ENCODE measurements at places on chromosomes 1 and 21. TPM values are rescaled to one million over a fixed set of nuclear protein-coding genes. Genes with fewer than 3 reads are reported as not detected.

Gene ZNF436
- 11.8 TPM for total RNA-seq

GRCh38 chr1:217527151-217527550, 103.7 kb downstream of the GPATCH2 start:
- H3K27me3 ChIP-seq = no peaks in the 10 kb centered on the region
- no peaks in the 10 kb centered on the region for H3K36me3 ChIP-seq
- H3K4me1 ChIP-seq = peaks cover 26% of the 10 kb centered on the region
- DNase-seq = no peak
- H3K4me3 ChIP-seq = no peak overlapping the region

Gene FAM163A
- total RNA-seq = 0.16 TPM

Gene DTL
- 0.30 TPM for total RNA-seq

DNA sequence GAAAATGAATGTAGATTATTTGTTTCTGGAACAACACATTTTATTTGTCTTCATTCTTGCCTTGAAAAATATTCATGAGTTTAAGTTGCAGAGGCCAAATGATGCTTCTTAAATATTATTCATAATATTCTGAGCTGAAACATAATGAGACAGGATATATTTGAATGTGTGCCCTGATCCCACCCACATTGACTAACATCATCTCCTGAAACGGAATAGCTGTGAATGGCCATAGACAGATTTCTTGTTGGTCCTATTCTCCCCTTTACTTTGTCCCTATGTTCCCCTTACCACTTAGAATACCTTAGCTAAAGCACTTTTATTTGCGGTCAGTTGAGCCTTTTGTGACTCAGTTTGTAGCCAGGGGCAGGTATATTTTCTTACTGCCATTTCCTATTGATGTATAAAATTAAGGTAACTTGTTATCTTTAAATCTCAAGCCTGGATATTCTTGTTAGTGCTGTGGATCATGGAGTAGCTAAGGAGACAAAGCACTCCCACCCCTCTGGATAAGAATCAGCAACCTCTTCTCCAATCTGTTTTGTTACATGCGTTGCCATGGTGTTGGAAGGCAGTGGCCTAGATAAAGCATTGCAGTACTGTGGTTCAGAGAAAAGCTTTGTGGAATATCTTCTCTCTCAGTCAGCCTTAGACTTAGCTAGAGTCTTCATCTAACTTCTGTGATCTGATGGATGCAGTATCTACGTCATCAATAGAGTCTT, 478.5 kb upstream of the DEPDC1 start:
- H3K27ac ChIP-seq = no peak overlapping the region
- no peak for DNase-seq
- H3K4me1 ChIP-seq = no peaks in the 10 kb centered on the region
- H3K27me3 ChIP-seq = no peaks in the 10 kb centered on the region
- no peaks in the 10 kb centered on the region for H3K36me3 ChIP-seq
- H3K4me3 ChIP-seq = no peak overlapping the region

Gene RIPPLY3
- total RNA-seq = not detected

GRCh38 chr1:194848846-194849245, 1662.4 kb upstream of the B3GALT2 start:
- no peak overlapping the region for H3K4me3 ChIP-seq
- no peaks in the 10 kb centered on the region for H3K36me3 ChIP-seq
- no peak for DNase-seq
- H3K27ac ChIP-seq = no peak overlapping the region
- no peaks in the 10 kb centered on the region for H3K4me1 ChIP-seq
- no peaks in the 10 kb centered on the region for H3K27me3 ChIP-seq

GRCh38 chr1:39317111-39317510, 112.6 kb downstream of the MACF1 start:
- no peak for DNase-seq
- H3K4me3 ChIP-seq = no peak overlapping the region
- peaks cover 96% of the 10 kb centered on the region for H3K36me3 ChIP-seq
- no peaks in the 10 kb centered on the region for H3K27me3 ChIP-seq
- peak overlapping the region; percentile 58 for H3K27ac ChIP-seq

Gene PTPRC
- total RNA-seq = 7.5 TPM

DNA sequence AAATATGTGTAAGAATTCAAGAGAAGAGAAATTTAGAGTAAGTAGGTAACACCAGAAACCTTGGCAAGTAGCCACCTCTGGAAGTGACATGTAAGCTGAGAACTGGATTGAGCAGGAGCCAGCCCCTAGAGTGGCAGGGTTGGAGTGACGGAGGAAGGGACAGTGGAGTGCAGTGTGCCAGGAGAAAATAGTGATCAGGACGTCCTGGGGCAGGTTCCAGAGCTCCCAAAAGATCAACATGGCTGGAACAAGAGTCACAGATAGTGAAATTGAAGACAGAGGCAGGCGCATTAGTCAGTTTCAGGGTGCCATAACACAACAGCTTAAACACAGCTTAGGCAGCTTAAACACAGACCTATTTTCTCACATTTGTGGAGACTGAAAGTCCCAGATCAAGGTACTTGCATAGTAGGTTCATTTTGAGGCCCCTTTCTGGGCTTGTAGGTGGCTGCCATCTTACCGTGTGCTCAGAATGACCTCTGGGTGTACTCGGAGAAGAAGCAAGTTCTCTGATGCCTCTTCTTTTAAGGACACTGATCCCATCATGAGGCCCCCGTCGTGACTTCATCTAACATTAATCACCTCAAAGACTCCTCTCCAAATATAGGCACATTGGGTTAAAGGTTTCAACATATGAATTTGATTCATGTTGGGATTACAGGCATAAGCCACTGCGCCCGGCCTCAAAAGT, 37.2 kb downstream of the GNPAT start:
- peak; percentile 71 for DNase-seq
- peaks cover 40% of the 10 kb centered on the region for H3K4me1 ChIP-seq
- H3K27ac ChIP-seq = peak overlapping the region; percentile 89
- H3K36me3 ChIP-seq = peaks cover 41% of the 10 kb centered on the region

DNA sequence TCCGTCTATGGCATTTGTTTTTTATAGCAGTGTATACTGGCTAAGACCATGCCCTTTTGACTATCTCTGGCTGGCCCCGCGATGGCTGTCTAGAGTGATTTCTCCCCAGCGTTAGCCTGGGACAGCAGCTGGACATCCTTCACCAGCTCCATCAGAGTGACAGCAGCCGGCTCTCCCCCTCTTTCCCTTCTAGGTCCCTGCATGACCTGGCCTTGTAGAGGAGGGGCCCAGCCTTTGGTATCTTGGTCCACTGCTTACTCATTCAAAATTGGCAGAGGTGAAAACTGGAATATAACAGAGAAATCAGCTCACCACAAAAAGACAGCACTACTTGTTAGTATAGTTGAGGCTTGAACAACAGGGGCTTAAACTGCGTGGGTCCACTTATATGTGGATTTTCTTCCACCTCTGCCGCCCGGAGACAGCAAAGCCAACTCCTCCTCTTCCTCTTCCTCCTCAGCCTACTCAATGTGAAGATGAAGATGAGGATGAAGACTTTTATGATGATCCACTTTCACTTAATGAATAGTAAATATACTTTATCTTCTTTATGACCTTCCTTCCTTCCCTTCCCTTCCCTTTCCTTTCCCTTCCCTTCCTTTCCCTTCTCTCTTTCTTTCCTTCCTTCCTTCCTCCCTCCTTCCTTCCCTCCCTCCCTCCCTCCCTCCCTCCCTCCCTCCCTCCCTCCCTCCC, 29.4 kb upstream of the B3GALNT2 start:
- no peak for DNase-seq
- peaks cover 11% of the 10 kb centered on the region for H3K27me3 ChIP-seq
- no peaks in the 10 kb centered on the region for H3K36me3 ChIP-seq
- no peak overlapping the region for H3K4me3 ChIP-seq
- no peaks in the 10 kb centered on the region for H3K4me1 ChIP-seq

- no peak for DNase-seq
- H3K4me1 ChIP-seq = peaks cover 71% of the 10 kb centered on the region
- peak overlapping the region; percentile 86 for H3K4me3 ChIP-seq
- peak overlapping the region; percentile 94 for H3K27ac ChIP-seq
- H3K36me3 ChIP-seq = peaks cover 29% of the 10 kb centered on the region
- H3K27me3 ChIP-seq = no peaks in the 10 kb centered on the region
These were observed 806 bp downstream of the DDOST start for GRCh38 chr1:20660363-20660762.

GRCh38 chr21:44455524-44456213, 359 bp downstream of the LRRC3 start:
- peak overlapping the region; percentile 50 for H3K27ac ChIP-seq
- peak; percentile 61 for DNase-seq
- H3K36me3 ChIP-seq = no peaks in the 10 kb centered on the region
- H3K27me3 ChIP-seq = peaks cover under 1% of the 10 kb centered on the region
- H3K4me1 ChIP-seq = peaks cover 12% of the 10 kb centered on the region
- peak overlapping the region; percentile 88 for H3K4me3 ChIP-seq

Gene PRAMEF2
- total RNA-seq = not detected

- H3K27me3 ChIP-seq = peaks cover 42% of the 10 kb centered on the region
- H3K4me3 ChIP-seq = no peak overlapping the region
- no peak overlapping the region for H3K27ac ChIP-seq
- H3K36me3 ChIP-seq = no peaks in the 10 kb centered on the region
- no peak for DNase-seq
These were observed 23.4 kb downstream of the CNIH3 start for GRCh38 chr1:224639426-224639975.

Measured in left ventricle myocardium inferior (tissue), 1 donor.